ENCODE measurements at places on chromosomes 13 and 19.

DNA sequence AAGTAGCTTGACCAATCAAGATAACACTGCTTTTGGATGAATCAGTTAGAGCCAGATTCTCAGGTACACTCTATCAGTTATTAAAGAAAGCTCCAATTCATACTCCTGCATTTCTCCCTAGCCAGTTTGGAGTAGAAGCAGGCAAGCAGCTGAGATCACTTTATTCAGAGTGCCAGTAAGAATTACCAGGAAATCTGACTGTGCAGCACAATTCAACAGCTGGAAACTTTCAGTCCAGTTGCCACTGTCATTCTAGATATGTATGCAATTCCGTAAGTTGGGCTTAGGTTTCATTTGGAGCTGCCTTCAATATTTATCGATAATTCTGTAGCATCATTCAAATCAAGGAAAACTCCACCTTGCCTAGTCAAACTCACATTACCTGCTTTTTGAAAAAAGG is 2625.6 kb upstream of the PCDH20 start:
- no peak for DNase-seq

DNA sequence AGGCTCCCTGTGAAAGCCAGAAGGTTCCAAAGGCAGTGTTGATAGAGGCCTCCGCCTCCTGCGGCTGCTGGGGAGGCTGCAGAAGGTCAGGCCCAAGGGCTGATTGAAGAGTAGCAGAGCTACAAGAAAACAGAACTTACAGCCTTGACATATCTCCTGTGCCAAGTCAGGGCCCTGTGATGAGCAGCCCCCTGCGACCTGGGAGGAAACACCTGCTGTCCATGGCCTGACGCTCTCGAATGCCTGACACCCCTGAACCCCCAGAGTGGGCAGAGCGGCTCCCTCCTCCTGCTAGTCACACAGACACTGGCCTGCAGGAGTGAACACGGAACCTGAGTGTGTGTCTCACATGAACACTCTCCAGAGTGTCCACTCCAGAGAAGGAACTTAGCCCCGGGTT is 38.2 kb upstream of the TUBGCP3 start:
- no peak for DNase-seq

GRCh38 chr13:99392470-99393135 is 85.4 kb upstream of the GPR183 start:
- no peak for DNase-seq

- DNase-seq: no peak
These were observed 16.4 kb upstream of the PRR19 start for GRCh38 chr19:42285541-42285941.

DNA sequence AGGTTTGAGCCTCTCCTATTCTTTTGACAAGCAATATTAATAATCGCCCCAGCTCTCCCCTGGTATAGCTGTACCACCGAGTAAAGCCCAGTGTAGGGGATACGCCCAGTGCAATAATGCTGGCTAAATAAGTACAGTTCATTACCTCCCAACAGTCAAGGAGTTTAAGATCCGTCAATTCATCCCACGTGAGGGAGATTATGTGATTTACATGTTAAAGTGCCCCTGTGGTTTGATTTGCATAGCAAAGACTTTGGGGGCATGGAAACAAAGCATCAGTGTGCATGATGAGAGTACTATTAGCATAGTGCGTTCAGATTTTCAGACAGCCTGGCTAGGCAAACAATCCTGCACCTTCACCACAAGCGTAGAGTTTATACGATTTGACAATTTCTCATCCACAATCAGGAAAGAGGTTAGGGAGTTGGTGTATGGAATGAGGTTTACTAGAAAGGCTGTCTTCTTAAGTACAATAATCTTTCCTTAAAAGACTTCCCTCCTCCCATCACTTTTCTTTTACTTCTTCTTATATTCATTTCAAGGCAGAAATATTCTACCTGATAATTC is 754.0 kb downstream of the DIAPH3 start:
- DNase-seq: no peak

GRCh38 chr19:31308781-31309180 is 40.5 kb downstream of the TSHZ3 start:
- no peak for DNase-seq

GRCh38 chr13:26558074-26558805 is 757 bp downstream of the WASF3 start:
- no peak for DNase-seq

DNA sequence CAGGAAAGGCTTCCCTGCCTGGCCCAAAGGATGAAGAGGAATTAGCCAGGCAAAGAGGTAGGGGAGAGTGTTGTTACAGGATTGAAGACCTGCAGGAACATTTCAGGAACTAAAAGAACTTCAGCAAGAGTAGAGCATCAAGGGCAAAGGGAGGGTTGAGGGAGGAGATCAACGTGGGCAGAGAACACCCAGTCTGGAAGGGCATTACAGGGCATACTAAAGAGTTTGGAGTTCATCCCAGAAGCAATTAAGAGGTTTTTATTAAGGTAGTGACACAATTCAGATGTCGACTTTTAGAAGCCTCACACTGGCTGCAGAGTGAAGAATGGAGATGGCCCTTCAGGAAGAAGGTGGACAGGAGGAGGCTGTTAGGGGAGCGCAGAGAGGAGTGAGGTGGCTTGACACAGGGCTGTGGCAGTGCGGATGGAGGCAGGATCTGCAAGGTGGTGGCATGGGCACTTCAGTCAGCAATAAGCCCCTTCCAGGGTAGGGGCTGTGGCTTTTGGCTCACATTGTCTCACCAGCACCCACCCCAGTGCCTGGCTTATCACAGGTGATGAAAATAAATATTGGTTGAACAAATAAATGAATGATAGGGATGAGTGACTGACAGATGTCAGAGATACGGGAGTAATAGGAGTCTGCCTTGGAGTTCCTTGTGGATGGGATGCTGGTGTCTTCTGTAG is 24.9 kb downstream of the TEX26 start:
- no peak for DNase-seq

DNA sequence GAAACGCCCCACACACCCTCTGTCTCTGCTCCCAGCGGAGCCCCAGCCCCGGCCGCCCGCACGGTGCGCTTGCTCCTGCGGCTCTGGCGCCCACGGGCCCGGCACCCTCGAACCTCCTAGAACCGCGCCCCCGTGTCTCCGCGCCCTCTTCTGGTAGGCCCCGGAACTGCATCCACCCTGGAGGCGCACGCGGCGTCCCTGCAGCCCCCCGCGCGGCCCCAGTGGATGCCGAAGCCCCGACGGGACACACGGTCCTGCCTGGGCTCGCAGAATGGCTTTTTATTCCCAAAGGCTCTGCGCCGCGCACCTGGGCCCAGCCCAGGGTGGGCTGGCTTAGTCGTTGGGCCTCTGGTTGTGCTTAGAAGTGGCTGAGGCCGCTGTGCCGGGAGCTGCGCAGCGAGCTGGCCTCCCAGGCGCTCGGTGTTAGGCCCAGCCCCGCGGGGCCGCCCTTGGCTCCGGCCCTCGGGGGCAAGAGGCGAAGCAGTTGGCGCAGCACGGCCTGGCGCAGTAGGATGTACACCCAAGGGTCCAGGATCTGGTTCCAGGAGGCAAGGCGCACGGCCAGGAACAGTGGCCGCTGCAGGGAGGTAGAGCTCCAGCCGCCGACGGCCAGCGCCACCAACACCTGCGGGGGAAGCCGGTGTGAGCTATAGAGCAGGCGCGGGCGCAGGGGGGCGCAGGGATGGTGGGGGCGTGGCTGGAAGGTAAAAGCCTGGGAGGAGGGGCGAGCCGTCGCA is 2.8 kb downstream of the PTGER1 start:
- DNase-seq: peak; percentile 90

DNA sequence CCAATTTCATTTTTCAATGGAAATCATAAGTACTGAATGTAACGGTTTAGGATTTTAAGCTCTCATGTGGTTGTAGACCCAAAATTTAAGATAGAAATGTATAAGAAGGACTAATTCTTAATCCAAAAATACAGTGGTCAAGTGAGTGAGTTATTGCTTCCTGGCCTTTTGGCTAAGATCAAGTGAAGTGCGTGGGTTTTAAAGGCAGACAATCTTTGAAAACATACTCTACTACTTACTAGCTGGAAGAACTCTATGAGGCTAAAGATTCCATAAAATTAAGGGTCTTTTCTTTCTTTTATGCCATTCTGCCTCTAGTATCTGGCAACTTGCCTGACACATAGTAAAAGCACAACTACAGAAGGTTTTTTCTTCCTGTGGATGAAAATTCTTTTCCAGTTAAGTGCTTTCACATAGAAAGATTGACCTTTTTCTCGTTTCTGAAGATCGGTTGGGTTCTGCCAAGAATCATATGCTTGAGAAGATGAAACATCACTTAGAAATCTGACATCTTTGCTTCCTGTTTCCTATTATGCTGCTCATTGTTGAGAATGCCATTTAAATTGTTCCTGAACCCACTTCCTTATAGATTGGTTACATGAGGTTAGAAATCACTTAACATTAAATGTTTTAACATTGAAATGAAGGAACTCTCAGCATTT is 26.4 kb upstream of the SCEL start:
- DNase-seq: no peak

GRCh38 chr13:84553227-84553626 is 671.0 kb upstream of the SLITRK1 start:
- no peak for DNase-seq

GRCh38 chr19:45812297-45812696 is 2.8 kb downstream of the RSPH6A start:
- DNase-seq: no peak

GRCh38 chr19:35508129-35508528 is 5.3 kb downstream of the DMKN start:
- DNase-seq: no peak

GRCh38 chr19:18480006-18480691 is 41.7 kb downstream of the ELL start:
- no peak for DNase-seq

- no peak for DNase-seq
These were observed 133.1 kb upstream of the ZNF91 start for GRCh38 chr19:23528376-23528775.

Data from stimulated activated CD4-positive, alpha-beta T cell treated with anti-CD3 and anti-CD28 coated beads, Interleukin-1b, Interleukin-23, amount 100 ng/mL, for 1 hour (primary cell).